ENCODE measurements at places on chromosomes 16 and 17.

DNA sequence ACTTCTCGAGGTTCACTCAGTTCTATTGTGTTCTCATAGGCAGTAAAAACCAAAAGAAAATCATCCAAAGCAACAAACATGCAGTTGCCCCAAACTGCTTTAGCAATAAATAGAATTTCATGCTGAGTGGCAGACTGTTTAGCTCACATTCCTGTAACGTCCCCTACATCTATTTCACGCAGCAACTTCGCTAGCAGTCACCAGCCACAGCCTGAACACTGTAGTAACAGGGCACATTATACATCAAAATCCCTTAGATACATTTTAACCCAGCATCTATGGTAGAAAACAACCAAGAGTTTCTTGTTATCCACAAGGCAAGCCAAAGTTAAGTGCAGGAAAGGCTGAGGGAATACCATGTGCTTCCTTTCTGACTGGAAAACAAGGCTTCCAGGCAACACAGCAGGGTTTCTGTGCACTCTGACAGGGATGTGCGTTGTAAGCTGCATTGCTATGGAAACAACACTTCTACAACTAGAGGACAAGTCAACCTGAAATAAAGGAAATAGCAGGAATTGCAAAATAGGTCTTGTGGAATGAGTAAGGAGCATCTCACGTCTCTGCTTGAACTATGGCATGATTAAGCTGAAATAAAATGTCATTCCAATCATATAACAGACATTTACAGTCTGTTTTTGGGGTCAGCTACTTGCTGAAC is 55.4 kb downstream of the CFDP1 start:
- no peak for DNase-seq

DNA sequence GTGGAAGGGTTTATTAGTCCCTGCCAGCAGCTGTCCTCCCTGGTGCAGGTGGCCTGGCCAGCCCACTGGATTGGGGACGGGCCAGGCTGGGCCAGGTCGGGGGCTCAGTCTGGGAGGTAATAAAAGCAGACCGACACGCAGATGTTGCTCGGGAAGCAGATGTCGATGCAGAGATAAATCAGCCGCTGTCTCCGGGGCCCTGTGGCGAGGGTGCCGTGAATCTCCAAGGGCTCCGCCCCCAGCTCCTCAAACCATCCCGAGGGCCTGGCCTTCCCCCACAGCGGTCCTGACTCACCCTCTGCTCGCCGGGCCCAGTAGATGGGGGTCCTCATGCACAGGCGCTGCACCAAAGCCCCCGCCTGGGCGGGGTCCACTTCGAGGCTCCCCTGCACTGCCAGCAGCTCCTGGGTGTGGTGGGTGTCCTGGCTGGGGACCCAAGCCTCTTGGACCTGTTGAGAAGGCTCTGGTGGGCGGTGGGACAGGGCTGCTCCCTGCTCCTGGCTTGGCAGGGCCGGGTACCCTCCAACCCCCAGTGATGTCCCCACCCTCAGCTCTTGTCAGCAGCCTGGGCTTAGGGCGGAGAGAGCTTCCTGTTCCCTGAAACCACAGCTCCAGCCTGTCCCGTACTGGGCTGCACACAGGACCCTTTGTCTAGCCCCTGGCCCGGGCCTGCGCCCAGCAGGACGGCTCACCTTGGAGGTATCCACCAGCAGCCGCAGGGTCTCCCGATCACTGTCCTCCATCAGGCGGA is 1.2 kb downstream of the BRICD5 start:
- DNase-seq, result no peak

- DNase-seq, result no peak
Measured at GRCh38 chr17:66403846-66404556, 101.6 kb downstream of the PRKCA start.

GRCh38 chr17:82238472-82239201 is 9.8 kb downstream of the SLC16A3 start:
- DNase-seq, result peak; percentile 72

DNA sequence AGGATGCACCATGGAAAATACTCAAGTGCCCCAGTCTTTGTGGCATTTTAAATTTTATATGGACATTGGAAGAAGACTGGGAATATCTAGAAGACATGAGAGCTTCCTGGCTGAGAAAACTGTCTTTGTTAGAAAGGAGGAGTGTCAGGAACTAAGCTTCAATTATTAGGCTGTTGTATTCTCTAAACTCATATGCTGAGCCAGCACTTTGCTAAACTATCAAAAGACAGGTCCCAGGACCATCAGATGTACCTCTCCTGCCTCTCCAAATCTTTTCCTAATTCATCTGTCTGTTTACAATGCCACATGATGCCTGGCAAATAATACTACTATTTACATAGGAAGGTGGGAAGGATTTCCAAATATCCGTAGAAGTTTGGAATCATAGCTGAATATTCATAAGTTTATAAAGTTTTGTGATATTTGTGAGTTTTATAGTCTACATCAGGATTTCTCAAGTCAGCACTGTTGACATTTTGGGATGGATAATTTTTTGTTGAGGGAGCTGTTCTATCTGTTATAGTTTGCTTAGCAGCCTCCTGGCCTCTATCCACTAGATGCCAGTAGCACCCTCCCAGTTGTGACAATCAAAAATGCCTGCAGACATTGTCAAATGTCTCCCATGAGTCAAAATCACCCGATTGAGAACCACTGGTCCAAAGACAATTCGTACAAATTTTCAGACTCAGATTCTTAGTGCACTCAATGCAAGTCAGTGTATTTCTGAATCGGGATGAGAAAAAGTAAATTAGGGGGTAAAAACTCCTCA is 61.2 kb upstream of the NETO2 start:
- DNase-seq, result no peak

- no peak for DNase-seq
Measured at GRCh38 chr16:67249178-67250044, 632 bp downstream of the SLC9A5 start.

- DNase-seq, result no peak
Measured at GRCh38 chr16:70706948-70707465, 21.2 kb upstream of the MTSS2 start.
